ENCODE measurements at places on chromosomes 3 and 15.

- DNase-seq: no peak
Observed at GRCh38 chr15:93209690-93210445, 120.9 kb upstream of the RGMA start.

- no peak for DNase-seq
Observed at GRCh38 chr3:195880037-195880431, 28.3 kb downstream of the TNK2 start.

- DNase-seq: no peak
Observed at GRCh38 chr3:30848087-30848779, 46.2 kb downstream of the GADL1 start.

GRCh38 chr15:81294516-81294880 is 29.4 kb downstream of the STARD5 start:
- no peak for DNase-seq

GRCh38 chr3:72614394-72615074 is 233.7 kb downstream of the SHQ1 start:
- DNase-seq: no peak

DNA sequence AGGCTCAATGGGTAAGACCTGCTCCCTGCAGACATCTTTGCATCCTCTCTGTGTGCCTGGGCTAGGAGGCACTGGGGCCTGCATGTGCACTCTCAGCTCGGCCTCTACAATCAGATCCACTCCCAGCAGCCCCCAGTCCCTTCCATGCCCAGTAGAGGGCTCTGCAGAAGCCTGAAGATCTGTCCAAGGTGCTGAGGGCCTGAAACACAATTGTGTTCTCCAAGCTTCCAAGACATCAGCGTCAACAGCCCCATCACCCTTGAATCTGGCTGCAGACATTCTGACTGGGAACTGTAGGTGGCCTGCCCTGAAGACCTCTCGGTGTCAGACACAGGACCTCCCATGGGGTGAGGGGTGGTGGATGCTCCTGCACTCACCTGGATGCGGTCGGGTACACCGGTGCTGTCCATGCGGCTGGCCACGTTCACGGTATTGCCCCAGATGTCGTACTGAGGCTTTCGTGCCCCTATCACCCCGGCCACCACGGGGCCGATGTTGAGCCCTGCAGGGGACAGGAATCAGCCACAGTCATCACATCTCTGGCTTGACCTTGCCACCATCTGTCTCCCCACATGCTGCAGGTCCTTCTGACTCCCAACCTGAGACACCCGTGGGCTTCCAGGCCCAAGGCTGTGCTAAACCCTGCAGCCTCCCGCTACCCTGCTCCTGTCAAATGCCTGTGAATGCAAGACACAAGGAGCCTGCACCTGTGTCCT is 84.7 kb downstream of the SEC22A start:
- no peak for DNase-seq

DNA sequence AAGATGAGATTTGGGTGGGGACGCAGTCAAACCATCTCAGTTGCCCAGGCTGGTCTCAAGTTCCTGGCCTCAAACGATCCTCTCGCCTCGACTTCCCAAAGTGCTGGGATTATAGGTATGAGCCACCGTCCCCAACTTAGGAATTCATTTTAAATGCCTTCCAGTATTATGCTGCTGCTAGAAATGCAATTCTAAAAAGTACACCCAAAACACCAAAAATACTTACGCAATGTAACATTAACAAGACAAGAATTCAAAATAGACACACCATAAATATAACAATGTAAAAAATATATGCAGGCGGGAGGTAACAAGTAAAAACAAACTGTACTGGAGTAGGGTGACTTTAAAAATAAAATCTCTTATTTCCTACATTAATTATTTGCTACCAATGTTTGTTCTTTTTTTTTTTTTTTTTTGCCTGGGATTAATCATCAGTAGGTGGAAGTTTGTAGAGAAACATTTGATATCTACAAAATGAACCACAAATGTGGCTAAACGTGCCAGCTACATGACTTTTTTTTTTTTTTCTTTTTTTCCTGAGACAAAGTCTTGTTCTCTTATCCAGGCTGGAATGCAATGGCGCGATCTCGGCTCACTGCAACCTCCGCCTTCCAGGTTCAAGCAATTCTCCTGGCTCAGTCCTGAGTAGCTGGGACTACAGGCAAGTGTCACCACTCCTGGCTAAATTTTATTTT is 56.8 kb downstream of the SETMAR start:
- no peak for DNase-seq

DNA sequence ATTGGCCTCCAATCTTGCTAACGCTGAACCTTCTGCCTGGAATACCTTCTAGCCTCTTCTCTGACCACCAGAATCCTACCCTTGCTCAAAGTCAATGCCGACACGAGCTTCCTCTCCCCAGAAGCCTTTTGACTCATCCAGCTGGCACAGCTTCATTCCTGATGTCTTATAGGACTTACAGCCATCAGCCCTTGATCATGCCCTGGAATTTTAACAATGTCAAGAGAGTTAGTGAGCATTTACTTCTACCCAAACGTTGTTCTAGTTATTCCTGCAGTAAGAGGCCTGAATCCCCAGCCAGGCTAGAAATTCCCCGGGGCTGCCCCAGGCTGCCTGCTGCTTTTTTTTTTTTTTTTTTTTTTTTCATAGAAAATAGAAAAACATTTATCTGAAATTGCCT is 3.9 kb downstream of the CYP1A2 start:
- DNase-seq: no peak

GRCh38 chr15:70050441-70050840 is 47.3 kb downstream of the TLE3 start:
- DNase-seq: no peak
